ENCODE measurements at places on chromosomes 4 and X.

GRCh38 chr4:32499171-32499570, 1779.0 kb downstream of the PCDH7 start:
- DNase-seq, result no peak

DNA sequence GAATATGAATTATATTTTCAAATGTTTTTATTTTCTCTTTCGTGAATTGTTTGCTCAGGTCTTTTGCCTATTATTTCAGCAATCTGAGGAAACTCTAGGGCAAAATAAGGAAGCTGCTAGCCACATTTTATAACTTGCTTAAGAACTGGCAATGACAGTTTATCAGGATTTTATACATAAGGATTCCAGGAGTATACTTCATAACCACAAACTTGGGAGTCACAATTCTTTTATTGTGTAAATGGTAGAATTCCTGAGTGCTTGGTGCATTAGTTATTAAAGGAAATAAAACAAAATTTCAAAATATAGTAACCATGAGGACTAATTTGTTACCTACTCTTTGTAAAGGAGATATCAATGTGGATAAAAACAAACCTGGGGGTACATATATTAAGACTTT, 54.4 kb downstream of the PALLD start:
- DNase-seq, result no peak

DNA sequence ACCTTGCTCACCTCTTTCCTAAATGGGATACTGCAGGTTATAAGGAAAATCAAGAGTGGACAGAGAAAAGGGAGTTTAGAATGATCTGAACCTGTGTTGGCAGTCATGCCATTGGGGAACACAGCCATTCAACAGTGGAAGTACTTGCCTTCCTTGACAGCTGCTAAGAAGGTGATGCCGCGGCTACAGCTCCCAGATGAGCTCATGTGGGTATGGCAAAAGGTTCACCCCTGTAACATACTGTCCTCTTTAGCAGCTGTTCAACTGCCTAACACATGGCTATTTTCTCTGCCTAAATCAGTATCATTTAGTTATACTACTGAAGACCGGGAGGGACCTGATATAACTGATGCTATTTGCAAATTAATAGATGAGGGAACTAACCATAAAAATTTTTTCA, 76.8 kb downstream of the DCHS2 start:
- no peak for DNase-seq

GRCh38 chr4:2011583-2011982, 2.8 kb upstream of the NELFA start:
- DNase-seq, result peak; percentile 55

DNA sequence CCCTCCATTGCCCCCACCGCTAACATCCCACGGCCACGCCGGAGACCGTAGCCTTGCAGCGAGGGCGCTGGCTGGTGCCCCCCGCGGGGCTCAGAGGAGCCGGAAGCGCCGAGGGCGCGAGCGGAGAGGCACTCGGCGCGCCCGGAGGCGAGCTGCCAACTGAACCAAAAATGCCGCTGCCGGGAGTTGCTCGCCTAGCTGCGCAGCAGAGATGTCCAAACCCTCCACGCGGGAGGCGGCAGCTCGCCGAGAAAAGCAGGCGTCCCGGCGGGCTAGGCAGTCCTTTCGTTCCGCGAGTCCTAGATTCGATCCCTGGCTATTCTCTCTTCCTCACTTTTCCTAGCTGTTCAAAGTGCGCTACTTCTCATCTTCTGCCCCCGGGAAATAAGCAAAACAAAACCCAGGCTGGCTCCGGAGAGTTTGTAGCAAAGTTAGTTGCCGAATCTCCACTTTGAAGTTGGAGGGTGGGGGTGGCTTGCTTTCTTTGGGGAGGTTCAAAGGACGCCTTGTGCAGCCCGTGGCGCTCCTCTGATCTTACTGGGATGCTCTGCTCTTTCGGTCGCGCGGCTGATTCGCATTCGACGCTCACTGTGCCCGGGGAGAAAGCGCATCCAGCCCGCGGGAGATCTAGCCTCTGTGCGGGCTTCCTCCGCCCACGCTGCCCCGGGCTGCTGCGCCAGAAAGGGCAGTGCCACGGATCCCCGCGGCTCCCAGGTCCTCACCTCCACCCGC, 723 bp downstream of the NKX6-1 start:
- DNase-seq, result no peak

GRCh38 chr4:51835079-51835478, 7.9 kb upstream of the DCUN1D4 start:
- DNase-seq, result no peak

DNA sequence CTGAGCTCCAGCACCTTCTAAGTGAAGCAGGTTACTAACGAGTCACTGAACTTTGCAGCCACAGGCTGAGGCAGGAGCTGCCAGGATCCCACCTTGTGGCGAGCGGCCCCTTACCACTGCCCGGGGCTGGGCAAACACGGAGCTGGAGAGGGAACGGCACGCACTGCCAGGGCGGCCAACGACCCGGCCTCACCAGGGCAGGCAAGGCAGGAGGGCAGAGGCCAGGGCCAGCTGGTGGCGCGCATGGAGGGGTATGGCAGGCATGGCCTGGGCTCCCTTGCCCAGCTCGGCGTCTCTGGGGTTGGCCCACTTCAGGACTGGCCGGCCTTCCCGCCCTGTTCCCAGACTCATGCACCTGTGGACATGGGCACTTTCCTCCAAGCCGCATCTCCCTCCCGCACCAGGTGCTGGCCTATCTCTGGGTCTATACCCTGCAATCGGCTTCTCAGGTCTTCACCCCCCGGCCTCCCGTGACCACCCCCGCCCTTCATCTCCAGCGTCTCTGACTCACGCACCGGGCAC, 64.9 kb downstream of the FAM53A start:
- DNase-seq, result no peak

GRCh38 chrX:153516073-153516472, 1.4 kb upstream of the ATP2B3 start:
- no peak for DNase-seq

DNA sequence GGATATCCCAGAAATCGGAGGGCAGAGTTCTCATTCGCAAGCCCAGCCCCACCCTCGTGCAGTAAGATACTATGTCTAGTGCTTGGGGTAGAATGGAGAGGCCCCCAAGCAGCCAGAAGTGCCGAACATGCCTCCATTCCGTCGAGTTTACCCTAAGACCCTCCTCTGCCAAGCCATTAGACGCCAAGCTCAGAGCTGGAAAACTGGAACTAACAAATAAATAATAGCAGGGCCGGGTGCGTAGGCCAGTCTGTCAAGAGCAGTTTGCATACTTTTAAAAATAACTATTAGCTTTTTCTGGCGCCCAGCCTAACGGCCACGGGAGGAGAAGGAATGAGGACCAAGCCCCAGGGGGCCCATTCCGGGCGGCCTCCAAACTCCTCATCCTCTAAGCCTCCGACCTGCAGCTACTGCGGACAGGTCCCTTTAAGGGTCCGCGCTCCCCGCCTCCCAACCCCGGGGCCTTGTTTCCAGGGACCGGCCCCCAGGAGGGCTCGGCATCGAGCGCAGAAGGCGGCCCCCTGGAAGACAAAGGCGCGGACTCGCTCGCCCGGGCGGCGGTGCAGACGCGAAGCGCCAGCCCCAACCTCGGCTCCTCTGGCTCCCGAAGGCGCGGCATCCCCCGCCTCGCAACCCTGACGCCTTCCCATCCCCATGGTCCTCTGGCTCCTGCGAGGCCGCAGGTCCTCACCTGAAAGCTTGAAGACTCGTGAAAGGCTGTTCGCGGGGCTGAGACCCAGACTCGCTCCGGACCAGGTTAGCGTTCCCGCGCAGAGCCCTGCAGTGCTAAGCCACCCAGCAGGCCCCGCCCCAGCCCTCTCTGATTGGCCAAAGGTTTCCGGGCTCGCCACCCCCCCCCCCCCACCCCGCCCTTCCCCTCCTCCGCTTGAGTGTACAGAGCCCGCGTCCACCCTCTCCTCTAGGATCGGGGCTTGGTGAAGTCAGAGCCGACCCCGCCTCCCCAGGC, at the start of gene TMSB15A:
Gene TMSB15A (minus strand): TSS at position 765 of the 967 bp plus-strand sequence.
- DNase-seq, result no peak

- DNase-seq, result no peak
These were observed 97.6 kb upstream of the AP1S2 start for GRCh38 chrX:15952212-15952611.

GRCh38 chr4:6916587-6917460, 7.2 kb downstream of the TBC1D14 start:
- DNase-seq, result peak; percentile 31

DNA sequence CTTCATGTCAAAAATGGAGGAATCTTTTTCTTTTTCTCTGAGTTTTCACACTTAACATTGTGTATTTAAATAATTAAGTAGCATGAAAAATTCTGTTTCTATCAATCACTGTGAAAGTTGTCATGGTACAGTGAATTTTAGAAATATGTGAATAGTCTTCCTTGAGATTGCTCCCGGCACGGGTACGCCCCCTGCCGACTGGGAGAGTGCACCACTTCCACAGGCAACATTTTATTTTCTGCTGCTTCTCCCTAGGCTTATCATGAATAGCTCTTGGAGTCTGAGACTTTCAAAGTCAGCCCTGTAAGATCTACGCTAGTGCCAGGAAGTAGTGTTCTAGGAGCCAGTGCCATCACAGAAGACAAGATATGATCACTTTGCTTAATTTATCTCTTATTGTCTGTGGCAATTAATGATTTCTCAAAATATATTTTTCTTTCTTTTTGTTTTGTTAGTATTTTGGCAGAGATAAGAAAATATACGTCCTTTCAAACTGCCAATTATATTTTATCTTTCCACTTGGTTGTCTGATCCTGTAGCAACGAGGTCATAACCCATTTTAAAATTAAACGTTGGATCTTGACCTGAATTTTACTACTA, 763.8 kb upstream of the AADAT start:
- DNase-seq, result peak; percentile 35

DNA sequence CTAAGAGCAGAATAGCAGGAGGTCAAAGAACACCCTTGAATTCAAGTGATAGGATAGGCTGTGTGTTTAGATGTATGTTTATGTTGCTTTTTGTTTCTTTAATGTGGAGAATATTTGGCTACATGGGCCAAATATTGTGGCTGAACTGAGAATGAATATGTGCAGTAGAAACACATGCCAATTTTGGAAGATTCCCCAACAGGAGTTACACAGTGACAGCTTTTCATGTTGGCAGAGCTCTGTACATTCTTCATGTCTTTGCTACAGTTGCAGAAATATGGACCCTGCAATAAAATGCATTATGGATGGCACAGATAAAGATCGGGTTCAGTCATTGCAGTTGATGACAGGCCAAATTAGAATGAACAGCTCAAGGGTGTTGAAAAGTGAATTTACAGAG, 82.8 kb upstream of the SLC4A4 start:
- DNase-seq, result no peak

GRCh38 chrX:69182818-69183380, 17.6 kb upstream of the PJA1 start:
- DNase-seq, result no peak

- peak; percentile 60 for DNase-seq
These were observed at the start of gene MID1IP1 for GRCh38 chrX:38800981-38801845. Gene MID1IP1, plus strand, starts transcription at chrX:38801459. Its CDS starts 3,488 bp downstream, at chrX:38804947.

GRCh38 chr4:179750374-179750773, 2308.1 kb upstream of the AGA start:
- DNase-seq, result no peak

DNA sequence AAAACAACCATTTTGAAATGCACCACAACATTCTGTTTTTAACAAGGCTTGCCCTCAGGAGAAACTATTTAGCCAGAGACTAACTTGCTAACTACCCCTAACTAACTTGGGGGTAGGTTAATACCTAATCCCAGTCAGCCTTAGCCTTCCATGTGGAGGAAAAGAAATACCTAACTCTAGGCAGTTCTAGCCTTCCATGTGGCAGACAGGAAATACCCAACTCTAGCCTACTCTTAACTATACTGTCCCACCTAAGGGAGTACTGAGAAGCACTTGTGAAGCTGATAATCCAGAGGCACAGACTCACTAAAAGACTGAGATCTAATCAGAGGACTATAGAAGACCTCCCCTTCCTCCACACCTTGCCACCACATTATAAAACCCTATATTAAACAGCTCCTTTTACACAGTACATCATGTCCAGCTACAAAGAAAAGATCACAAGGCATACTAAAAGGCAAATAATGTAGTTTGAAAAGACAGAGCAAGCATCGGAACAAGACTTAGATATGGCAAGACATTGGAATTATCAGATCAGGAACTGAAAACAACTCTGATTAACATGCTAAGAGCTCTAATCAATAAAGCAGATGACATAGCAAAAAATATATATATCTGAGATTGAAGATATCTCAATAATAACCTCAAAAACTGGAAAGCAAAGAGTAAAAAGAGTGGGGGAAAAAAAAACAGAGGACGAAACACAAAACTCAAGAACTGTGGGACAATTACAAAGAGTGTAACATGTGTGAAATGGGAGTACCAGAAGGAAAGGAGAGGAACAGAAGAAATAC, 52.2 kb downstream of the FRYL start:
- no peak for DNase-seq

DNA sequence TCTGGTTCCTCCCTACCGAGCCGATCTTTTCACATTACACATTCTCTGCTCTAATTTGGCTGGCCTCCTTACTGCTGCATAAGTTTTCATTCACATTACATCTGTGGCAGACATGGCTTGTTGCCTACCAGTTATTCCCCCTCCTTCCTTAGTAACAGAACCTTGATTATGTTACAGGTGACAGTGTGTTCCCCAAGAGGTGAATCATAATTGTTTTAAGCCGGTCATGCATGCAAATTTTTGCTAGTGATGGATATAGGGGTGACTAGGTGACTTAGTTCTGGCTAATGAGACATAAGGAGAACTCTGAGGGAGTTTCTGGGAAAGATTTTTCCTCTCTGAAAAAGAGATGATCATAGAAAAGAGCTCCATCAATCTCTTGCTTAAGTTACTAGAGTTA, 8.4 kb upstream of the LAMP2 start:
- DNase-seq, result no peak

DNA sequence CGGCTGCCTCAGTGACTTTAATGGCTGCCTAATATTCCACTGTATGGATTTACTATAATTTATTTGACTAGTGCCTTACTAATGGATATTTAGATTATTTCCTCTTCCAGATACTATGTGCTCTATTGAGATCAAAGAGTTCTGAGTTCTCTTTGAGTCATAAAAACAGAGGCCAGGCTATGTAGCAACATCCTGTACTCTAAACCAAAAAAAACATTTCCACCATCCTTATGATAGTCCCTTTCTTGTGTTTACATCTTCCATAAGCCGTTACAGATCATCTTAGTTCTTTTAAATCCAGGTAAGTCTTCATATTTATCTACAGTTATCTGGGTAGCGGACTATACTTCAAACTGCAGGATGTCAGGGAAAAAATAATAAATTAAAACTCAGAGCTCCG, 56.6 kb upstream of the TMEM184C start:
- DNase-seq, result no peak
